ENCODE measurements at places on chromosomes 3 and 15.
A peak's percentile ranks its signal among the peaks of the same experiment; 100 is the strongest.

GRCh38 chr15:80695911-80696661 is 976 bp downstream of the ABHD17C start:
- peaks cover 19% of the 10 kb centered on the region for H3K4me1 ChIP-seq
- H3K27ac ChIP-seq = peak overlapping the region; percentile 41
- H3K27me3 ChIP-seq = peaks cover 57% of the 10 kb centered on the region
- H3K4me3 ChIP-seq = peak overlapping the region; percentile 79

DNA sequence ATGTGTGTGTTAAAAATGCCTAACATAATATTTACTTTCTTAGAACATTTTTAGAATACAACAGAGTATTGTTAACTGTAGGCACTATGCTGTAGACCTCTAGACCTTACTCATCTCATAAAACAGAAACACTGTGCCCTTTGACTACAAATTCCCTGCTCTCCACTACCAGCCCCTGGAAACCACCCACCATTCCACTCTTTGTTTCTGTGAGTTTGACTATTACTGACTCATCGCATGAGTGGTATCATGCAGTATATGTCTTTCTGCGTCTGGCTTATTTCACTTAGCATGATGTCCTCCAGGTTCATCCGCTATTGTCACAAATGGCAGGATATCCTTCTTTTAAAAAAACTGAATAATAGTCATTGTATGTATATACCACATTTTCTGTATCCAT is 216.7 kb upstream of the CFAP20DC start:
- H3K27ac ChIP-seq = no peak overlapping the region
- H3K27me3 ChIP-seq = no peaks in the 10 kb centered on the region
- no peaks in the 10 kb centered on the region for H3K4me1 ChIP-seq

- H3K36me3 ChIP-seq = no peaks in the 10 kb centered on the region
- H3K27me3 ChIP-seq = no peaks in the 10 kb centered on the region
- DNase-seq = no peak
- no peak overlapping the region for H3K27ac ChIP-seq
- no peaks in the 10 kb centered on the region for H3K4me1 ChIP-seq
- H3K4me3 ChIP-seq = no peak overlapping the region
Measured at GRCh38 chr3:95438274-95438673, 1375.4 kb downstream of the NSUN3 start.

- no peaks in the 10 kb centered on the region for H3K27me3 ChIP-seq
- H3K4me3 ChIP-seq = no peak overlapping the region
- H3K36me3 ChIP-seq = no peaks in the 10 kb centered on the region
Measured at GRCh38 chr3:64871834-64872249, 184.0 kb upstream of the ADAMTS9 start.

Measured in activated CD8-positive, alpha-beta memory T cell treated with anti-CD3 and anti-CD28 coated beads, Interleukin-2, amount 10 ng/mL, durations not matched to agents 7 days and 5 days (primary cell).